Chondrocyte (in vitro differentiated cells): ENCODE measurements at places on chromosomes 1 and 21. TPM values are rescaled to one million over a fixed set of nuclear protein-coding genes. Genes with fewer than 3 reads are reported as not detected.

- DNase-seq = no peak
These were observed 203.7 kb upstream of the RUNX1 start for GRCh38 chr21:35252831-35253230.

DNA sequence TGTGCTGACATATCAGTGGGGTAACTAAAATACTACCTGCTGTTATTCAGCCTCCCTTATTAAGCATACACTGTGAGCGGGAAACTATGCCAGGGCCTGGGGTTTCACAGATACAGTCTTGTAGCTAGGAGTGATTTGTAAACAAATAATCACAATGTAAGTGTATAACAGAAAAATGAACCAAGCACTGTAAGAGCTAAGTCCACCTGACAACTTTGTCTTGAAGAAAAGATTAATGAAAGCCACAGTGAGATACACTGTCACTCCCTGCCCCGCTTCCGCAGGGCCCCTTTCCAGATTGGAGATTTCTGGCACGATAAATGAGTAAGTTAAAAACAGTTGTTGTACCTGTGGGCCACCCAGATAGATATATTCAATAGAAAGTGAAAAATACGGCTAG lies 4.8 kb downstream of the RCAN3 start:
- DNase-seq = no peak

- no peak for DNase-seq
These were observed 131.0 kb upstream of the C1orf105 start for GRCh38 chr1:172289448-172289847.

GRCh38 chr1:160777486-160778089 lies 18.4 kb upstream of the LY9 start:
- DNase-seq = no peak

- DNase-seq = no peak
These were observed 14.0 kb upstream of the S100B start for GRCh38 chr21:46618738-46619379.

- DNase-seq = no peak
These were observed 64.4 kb downstream of the MAP3K7CL start for GRCh38 chr21:29194847-29195246.

Gene SFT2D2
- total RNA-seq = 70.8 to 81.9 TPM (median 72.9 TPM) in 3 replicates

DNA sequence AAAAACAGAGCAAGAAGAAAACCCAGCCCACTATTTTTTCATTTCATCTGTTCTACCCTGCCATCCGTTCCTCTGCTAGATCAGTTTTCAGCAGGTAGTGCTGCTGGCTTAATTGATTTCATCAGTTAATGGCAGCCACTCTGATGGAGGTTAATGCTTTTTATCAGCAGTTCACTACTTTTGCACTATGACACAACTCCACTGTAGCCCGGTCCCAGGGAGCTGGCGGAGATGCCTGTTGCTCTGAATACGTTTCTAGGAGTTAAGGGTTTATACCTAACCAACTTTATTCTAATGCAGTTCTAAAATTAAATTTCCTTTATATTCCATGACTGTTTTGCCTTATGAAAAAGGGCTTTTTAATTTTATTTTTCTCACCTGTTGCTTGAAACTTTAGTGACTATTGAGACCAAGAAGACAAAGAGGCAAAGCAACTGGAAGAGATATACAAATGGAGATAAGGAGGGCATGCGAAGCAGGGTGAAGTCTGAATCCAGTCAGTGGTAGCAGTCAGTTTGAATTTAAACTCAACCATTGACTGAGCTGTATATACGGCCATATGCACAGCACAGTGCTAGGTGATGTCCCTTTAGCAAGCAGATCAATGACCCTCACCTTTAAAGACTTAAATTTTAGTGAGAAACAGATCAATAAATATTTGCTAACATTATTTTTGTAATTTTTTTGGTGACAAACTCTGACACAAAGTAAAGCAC lies 477.9 kb downstream of the LMO4 start:
- no peak for DNase-seq

DNA sequence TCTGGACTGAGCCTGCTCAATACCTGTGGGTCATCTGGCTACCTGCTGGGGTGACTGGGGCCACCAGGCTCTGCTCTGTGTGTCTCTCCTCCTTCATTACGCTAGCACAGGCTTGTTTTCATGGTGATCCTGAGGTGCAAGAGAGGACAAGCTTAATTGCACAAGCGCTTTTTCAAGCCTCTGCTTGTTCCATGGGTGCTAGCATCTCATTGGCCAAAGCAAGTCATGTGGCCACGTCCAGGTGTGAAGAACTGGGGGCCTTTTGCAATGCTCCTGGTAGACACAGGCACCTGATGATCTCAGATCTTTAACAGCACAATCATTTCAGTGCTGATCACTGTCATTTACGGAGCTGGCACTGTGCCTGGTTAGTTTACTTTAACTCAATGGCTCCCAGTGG lies 114.6 kb downstream of the KAZN start:
- DNase-seq = no peak

- DNase-seq = no peak
These were observed 278.2 kb downstream of the RRAGC start for GRCh38 chr1:38581396-38581795.

- DNase-seq = no peak
These were observed 36.6 kb upstream of the TMEM51 start for GRCh38 chr1:15116966-15117365.

DNA sequence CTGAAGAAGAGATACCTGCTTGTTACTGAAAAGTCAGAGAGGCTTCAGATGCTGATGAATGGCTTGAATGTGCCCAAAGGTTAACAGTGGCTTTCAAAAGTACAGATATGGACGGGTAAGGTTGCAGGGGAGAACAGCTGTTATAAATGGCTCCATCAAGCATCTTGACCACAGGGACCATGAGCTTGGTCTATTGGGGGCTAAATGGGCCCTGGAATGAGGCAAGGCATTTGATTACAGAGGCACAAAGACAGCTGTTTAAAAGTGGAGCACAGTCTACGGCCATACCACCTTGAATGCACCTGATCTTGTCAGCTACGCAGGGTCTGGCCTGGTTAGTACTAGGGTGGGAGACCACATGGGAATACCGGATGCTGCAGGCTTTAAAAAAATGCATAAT lies 48.3 kb downstream of the C1orf198 start:
- no peak for DNase-seq

GRCh38 chr1:211548321-211549091 lies 30.5 kb downstream of the SLC30A1 start:
- DNase-seq = no peak

DNA sequence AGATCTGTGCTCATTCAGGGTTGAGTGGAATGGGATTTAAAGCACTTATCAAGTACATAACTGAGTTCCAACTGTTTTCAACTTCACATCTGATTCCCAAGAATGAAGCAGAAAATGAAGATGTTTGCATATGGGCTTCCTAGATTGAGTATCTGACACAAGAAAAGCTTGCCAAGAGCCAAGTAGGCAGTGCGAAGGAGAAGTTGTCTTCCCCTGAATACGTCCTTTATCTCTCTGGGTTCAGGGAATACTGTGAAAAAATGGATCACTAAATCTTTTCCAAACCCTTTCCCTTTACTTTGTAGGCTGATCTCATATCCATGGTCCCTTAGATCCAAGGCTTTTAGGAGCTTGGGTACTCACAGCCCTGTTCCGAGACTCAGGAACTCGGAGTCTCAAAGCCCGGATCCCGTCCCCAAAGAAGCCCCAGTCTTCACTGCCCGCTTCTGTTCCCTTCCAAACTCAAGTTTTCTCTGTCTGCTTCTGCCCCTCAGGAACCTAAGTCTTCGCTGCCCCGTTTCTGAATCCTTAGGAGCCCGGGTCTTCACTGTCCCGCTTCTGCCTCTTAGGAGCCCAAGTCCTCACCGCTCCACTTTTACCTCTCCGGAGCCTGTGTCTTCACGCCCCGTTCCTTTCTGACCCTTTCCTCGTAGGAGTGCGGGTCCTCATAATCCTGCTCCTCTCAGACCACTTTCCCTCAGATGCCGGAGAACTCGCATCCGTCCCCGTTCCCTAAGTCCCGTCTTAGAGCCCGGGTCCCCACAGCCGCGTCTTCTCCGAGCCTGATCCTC lies 616 bp downstream of the TAF12 start:
- no peak for DNase-seq

- DNase-seq = no peak
These were observed 510.4 kb upstream of the ADAMTS5 start for GRCh38 chr21:27477296-27477695.

DNA sequence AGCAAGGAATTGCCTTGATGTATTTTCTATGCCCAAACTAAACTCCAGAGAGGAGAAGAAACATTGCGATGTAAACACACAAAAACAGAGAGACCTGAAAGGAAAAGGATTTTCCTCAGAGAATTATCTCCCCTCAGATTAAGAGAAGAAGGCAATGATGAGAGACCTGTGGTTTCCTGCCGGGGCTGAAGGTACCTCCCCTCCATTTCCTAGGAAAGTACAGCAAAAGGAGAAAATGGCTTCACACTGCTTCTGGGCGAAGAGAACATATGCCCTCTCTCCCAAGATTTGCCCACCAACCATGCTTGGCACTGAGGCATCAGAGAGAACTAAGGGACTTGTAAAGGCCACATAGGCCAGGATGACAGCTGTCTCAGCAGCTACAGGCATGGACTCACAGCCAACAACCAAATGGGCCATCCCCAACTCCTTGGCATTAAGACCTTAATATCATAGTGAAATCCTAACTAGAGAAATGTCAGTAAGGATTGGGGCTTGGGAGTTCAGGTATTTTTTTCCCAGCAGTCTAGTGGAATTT lies 523.0 kb downstream of the PTPRC start:
- no peak for DNase-seq

Gene DIO1
- total RNA-seq = not detected in 3 replicates

Gene CNIH3
- 1.5 to 2.6 TPM (median 2.1 TPM) in 3 replicates for total RNA-seq

DNA sequence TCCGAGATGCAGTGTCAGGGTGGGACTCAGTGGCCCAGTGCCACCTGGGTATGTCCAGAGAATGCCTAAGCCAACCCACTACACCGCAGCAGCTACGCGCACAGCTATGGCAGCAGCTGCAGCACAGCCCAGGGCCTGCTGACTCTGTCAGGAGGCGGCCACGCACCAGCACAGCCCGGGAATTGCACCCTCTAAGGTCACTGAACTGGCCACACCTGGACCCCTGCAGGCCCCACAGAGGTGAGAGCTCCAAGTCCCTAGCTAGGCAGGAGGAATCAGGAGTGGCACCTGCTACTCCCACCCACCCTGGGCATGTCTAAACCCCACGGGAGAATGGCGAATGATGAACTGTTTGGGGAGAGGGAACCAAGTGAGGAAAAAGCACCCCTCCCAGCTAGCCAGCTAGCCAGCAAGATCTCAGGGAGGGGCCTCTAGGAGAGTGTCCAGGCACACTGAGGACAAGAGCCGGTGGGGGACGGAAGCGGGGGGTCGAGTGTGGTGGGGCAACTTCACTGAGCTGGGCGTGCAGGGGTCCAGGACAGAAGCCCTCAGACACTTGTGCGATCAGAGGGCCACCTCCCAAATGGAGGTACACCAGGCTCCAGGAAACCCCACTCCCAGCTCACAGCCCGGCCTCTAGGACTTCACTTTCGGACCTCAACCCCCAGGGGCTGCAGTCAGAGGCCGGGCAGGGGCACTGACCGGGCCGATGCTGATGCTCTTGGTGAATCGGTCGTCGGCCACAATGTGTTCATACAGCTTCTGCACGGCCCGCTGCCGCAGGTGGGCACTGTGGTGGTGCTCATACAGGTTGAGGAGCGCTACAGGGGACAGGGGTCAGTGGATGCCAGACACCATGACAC lies 13.9 kb downstream of the LSS start:
- DNase-seq = peak; percentile 88

Gene KPRP
- not detected in 3 replicates for total RNA-seq

DNA sequence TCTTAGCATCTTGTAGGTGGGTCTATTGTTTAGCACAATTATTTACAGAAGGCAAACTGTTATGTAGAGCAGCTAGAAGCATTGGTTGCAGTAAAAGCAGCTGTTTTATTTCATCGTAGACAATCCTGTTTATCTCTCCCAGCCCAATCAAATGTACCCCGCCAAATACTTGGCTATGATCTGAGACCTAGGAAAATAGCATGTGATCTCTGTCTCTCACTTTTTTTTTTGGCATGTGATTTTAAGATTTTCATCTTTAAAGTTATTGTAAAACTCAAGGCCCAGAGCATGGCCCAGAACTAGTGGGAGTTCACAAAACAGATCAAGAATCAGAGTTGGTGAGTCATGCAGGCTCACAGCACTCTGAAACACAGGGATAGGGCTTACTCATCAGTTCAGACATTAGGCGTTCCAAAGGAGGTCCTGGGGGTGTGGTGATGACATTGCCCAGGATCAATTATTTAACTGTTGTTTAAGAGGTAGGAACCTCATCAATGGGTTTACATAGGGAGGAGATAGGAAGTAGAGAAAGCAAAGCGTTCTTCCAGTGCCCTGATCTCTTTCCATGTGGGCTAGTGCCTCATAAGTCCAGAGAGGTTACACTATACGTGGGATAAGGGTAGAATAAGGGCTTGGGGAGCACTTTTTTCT lies 40.2 kb downstream of the TBX19 start:
- DNase-seq = no peak

Gene DISP1
- 4.7 to 5.9 TPM (median 5.6 TPM) in 3 replicates for total RNA-seq

DNA sequence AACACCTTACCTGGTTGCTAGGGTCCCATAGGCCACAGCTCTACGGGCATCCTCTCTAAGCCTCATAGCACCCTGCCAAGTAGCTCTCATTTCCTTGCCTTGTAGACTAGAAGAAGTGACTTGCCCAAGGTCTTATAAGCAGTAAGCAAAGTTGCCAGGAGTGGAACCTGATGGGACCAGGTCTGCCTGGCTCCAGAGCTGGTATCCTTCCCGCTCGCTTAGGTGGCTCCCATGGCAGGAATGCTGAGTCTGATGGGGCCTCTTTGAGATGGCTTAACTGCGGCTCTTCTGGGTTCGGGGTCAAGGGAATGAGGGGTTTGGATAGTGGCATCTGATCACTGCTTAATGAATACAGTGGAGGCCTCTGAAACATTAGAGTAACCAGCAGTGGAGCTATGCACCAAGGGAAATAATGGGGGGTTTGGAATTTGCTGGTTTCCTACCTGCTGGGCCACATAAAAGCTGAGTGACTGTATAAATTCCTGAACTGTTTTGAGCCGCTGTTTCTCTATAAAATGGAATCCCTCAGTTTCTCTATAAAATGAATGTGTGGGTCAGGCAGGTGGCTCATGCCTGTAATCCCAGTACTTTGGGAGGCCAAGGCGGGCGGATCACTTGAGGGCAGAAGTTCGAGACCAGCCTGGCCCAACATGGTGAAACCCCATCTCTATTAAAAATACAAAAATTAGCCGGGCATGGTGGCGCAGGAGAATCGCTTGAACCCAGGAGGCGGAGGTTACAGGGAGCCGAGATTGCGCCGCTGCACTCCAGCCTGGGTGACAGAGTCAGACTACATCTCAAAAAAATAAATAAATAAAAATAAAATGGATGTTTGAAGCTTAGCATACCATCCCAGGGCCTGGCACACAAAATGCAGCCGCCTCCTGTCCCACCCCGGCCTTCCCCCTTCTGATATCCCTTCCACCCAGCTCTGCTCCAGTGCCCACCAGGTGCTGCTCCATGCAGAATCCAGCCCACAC lies 12.4 kb downstream of the FAM151A start:
- DNase-seq = no peak

Gene TOR1AIP1
- total RNA-seq = 42.1 to 61.2 TPM (median 42.6 TPM) in 3 replicates

Gene ZNF124
- total RNA-seq = 17.0 to 19.3 TPM (median 18.4 TPM) in 3 replicates
